A549 treated with DMSO at 1 μM for 4 hours (cell line): ENCODE measurements at places on chromosomes 5 and 9. TPM values are rescaled to one million over a fixed set of nuclear protein-coding genes. Genes with fewer than 3 reads are reported as not detected.

Gene CAMK2A
- 0.96 to 1.4 TPM (median 1.0 TPM) in 5 replicates for total RNA-seq

Gene SLCO6A1
- not detected in 5 replicates for total RNA-seq

Gene IGFBPL1
- total RNA-seq, result 2.3 to 3.2 TPM (median 2.9 TPM) in 5 replicates

Gene PCA3
- not detected in 5 replicates for total RNA-seq

Gene PCDHA9
- total RNA-seq, result 0.01 TPM in 1 of 5 replicates, not detected in the others
